Caki2 (cell line): ENCODE measurements at places on chromosomes 11 and 22.

DNA sequence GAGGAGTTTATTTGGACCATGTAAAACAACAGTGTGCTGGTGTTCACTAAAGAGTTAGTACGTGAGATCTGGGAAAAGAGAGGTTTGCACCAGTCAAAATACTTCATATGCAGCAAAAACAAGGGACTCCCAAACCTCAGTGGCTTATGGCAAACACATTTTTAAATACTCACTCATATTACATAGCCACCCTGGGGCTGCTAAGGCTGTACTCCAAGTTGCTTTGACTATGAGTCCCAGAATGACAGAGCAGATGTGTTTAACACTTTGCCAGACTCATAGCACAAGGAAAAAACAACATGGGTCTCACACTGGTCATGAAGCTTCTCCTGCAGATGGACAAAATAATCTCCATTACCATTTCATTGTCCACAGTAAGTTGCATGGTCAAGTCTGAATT lies 202.8 kb upstream of the GRIA4 start:
- no peak for DNase-seq

GRCh38 chr11:44335052-44335760 lies 25.3 kb upstream of the ALX4 start:
- DNase-seq, result no peak

- DNase-seq, result no peak
Observed at GRCh38 chr22:27749597-27750225, 51.8 kb downstream of the MN1 start.

DNA sequence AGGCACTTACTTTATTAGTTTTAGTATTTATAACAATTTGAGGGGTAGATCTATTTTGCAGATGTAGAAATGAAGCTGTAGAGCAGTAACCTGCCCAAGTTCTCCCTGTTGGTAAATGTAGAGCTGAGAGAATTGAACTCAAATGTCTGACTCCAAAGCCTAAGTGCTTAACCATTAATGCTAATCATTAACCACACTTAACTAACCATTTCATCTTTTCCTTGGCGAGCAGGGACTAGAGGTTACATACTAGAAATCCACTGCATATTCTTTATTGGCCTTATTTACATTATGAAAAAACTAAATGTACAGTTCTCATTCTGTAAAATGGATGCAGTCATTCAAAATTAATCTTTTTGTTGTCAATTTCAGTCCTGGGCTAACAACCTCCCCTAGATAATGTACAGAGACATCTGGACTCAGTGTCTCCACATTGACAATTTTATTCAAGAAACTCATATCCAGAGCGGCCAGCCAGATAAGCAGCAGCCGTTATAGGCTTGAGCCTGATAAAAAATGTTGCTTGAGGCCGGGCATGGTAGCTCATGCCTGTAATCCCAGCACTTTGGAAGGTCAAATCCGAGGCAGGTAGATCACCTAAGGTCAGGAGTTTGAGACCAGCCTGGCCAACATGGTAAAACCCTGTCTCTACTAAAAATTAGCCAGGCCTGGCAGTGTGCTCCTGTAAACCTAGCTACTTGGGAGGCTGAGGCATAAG lies 76.7 kb upstream of the PICALM start:
- DNase-seq, result peak; percentile 64

DNA sequence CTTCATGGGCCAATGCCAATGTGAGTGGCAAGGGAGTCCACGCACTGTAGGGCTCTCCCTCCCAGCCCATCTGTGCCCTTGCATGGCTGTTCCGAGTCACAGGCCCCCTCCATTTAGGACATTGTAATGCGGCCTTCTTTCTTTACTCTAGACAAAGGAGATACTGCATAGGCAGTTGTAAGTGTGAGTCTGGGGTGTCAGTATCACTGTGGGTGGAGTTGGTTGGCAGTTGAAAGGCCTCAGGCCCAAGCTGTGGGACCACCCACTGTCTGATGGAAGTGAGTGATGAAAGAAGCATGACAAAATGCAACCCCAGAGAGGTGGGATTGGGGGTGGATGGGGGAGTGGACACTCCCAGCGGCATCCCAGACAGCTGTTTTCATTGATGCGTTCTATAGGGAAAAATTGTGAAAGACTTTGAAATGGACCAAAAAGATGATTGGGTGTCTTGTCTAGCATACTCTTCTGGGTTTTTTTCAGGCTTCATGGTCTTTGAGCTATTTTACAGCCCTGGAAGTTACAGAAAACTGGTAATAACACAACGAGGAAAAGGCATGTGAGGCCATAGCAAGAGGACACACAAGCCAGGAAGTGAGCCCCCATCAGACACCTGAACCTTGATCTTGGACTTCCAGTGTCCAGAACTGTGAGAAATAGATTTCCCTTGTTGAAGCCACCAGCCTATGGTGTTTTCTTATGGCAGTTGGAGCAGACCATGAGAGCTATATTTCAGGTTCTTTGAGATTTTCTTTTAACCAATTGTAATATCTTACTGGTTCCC lies 114.6 kb downstream of the NECTIN1 start:
- no peak for DNase-seq

DNA sequence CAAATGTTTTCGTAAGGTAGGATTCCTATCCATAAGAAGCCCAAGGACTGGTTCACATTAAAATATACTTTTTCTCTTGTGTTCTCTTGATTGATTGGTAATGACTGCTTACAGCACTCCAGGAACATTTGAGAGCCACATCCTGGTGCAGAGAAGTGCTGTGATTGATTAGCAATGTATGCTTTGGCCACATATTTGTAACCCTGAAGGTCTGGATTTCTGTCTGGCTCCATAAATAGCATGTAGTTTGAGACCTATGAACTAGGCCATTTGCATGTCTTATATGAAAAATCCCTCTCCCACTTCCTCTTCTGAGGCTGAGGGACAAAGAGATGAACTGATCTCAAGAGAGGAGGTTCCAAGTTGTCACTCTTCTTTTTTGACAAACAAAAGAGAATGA lies 49.3 kb upstream of the CD44 start:
- no peak for DNase-seq

DNA sequence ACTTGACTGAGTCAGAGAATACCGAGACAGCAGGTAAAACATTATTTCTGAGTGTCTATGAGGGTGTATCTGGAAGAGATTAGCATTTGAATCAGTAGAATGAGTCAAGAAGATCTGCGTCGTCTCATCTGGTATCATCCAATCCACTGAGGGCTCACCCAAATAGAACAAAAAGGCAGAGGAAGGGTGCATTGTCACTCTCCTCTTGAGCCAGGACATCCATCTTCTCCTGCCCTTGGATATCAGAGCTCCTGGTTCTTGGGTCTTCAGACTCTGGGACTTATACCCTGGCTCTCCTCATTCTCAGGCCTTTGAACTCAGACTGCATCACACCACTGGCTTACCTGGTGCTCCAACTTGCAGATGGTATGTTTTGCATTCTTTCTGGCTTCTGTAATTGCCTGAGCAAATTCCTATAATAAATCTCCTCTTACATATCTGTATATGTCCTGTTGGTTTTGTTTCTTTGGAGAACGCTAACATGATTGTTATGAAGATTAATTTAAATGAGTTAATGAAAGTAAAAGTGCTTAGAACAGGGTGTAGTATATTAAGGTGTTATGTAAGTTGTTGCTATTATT lies 49.3 kb downstream of the ME3 start:
- no peak for DNase-seq

DNA sequence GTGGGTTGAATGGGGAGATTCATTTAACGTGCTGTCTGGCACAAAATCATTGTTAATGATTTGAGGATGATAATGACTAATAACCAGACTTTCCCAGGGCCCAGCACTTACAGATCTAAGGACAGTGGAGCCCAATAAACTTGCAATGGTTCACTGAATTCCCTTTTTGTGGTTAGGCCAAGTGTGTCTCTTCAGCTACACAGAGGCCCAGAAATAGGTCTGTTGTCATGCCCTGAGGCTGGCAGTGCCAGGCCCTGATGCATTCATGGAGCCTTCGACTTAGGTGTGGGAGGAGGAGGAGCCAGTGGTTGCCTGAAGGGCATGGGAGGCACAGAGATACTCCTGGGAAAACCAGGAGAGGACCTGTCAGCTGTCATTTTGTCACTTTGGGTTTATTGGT lies 56.1 kb downstream of the KIAA1671 start:
- peak; percentile 99 for DNase-seq
